Effector CD4-positive, alpha-beta T cell (primary cell): ENCODE measurements at places on chromosomes 6 and 20.

- no peak for DNase-seq
These were observed 67.4 kb downstream of the BTBD9 start for GRCh38 chr6:38572186-38572813.

- DNase-seq = no peak
These were observed 275.0 kb upstream of the BMP2 start for GRCh38 chr20:6492271-6493055.

- DNase-seq = no peak
These were observed 6.7 kb upstream of the KHDC1L start for GRCh38 chr6:73231986-73232391.

DNA sequence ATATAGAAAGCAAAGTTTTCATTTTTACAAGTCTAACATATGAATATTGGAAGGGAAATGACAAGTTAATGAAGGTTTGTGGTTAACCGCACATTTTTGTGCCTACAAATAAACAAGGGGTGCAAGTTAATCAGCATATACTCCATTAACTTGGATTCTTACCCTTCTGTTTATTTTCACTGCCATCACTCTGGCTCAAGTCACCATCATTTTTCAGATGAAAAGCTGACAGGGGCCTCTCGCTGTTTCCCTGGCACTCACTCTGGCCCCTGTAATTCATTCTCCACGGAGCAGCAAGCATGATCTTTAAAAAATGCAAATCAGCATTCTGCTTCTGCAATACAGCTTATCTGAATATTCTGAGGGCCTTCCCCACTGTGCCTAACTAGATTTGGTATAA is 29.8 kb downstream of the APCDD1L start:
- DNase-seq = no peak

DNA sequence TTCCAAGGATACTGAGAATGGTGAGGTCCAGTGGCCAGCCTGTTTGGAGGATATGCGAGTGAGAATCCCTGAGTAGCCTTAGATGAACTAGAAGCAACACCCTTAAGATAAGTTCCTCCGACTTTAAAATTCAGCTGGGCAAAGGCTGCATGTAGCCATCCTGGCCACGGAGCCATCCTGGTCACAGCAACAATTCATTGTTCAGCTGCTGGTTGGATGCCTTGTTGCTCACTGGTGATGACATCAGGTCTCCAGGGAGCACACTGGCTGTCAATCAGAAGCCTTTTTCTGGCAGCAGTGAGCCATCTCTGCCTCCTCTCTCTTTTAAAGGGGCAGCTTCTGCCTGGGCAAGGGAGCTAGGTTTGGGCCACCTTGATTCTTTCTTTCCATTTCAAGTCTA is 22.4 kb upstream of the RIMS4 start:
- DNase-seq = no peak

DNA sequence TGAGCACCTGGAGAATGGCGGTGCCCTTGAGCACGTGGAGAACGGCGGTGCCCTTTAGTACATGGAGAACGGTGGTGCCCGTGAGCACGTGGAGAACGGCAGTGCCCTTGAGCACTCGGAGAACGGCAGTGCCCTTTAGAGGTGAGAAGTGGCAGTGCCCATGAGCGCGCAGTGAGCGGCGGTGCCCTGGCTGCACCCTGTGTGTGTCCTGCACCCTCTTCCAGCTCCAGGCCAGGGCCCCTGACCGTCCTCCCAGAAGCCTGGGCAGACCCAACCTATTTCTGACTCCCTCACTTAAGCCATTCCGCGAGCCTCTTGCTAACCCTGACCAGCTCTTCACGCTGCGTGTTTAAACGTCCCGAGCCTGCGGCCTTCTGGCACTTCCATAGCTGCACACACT is 151.3 kb downstream of the DLL1 start:
- no peak for DNase-seq

GRCh38 chr6:134317471-134318131 is at the start of gene SGK1:
SGK1 (minus strand) TSS chr6:134318112; CDS start chr6:134317460, 652 bp downstream.
- peak; percentile 6 for DNase-seq

DNA sequence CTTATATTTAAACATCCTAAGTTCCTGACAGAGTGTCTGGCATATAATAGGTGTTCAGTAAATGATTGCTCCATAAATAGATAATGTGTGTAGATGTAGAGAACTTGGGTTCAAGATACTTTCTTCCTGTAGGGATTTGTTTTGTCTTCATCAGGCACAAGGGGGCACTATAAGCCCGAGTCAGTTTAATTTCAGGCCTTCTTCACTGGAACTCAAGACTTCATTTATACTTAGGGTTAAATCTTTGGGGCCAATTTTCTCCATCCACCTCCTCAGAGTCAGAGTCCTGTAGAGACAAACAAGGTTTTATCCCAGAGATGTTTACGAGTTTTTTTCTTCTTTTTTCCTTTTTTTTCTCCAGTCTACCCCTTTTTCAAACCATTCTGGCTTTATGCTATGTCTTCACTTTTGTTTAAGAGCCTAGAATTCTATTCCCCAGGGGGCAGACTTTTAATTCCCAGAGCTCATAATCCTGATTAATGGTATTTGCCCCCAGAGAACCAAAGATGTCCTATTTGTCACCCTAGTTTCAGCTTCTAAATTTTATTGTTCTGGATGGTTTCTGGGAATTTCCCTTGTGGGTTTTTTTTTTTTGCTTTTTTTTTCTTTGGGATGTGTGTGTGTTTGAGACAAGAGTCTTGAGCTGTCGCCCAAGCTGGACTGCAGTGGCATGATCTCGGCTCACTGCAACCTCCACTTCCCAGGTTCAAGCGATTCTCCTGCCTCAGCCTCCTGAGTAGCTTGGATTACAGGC is 88.4 kb downstream of the HFE start:
- DNase-seq = no peak

GRCh38 chr6:27986928-27987725 is 30.1 kb downstream of the OR2B6 start:
- DNase-seq = no peak

- DNase-seq = no peak
These were observed 374.3 kb upstream of the GJE1 start for GRCh38 chr6:141758430-141758829.

GRCh38 chr6:162856885-162857284 is 129.1 kb downstream of the PACRG start:
- DNase-seq = no peak

DNA sequence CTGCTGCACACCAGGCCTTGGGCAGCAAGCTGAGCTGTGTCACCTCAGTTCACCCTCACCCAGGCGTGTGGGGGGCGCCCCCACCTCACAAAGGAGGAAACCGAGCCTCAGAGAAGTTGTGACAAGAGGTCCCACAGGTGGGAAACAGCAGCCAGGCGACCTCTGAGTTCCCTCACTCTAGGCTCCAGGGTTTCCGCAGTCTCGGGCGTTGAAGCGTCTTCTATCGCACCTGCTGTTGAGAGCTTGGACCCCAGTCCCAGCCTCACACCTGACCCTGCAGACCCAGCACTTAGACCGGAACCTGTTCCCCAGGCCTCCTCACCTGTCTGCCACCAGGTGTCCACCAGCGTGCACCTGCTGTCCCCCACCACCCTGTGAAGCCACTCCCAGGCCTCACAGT is 22.3 kb upstream of the APMAP start:
- DNase-seq = no peak

DNA sequence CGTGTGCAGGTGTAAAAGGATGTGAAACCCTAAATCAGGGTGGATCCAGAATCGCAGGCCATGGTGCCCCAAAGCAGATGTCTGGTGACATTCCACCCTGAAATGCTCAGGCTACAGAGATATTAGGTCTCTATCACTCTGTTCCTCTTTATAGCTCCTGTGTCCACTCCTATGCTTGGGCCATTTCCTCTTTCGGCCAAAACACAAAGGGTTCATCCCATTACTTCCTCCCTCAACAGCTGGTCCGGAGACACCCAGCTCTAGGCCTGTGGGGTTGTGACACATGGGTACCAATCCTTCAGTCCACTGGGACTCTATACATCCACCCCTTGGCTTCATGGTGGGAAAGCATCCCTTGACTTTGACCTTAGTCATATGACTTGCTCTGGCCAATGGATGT is 1.7 kb upstream of the SIGLEC1 start:
- DNase-seq = no peak

- DNase-seq = no peak
These were observed at the start of gene DEFB127 for GRCh38 chr20:157154-157553. DEFB127 (plus strand) TSS chr20:157454; CDS start chr20:157545, 91 bp downstream.

- no peak for DNase-seq
These were observed 20.7 kb upstream of the RBBP8NL start for GRCh38 chr20:62448038-62448437.

DNA sequence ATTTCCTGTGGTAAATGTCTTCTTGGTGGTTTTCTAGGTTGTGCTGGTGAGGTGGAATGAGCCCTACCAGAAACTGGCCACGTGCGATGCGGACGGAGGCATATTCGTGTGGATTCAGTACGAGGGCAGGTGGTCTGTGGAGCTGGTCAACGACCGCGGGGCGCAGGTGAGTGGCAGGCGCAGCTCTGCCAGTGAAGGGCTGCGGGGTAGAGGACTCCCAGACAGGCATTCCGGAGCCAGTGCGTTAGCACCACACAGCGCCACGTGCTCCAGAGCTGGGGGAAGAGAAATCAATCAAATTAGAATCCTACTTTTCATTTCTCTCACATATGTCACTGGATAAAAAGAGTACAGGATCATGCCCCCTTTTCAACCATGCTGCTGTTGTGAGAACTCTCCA is 100.8 kb downstream of the TULP4 start:
- DNase-seq = no peak

GRCh38 chr20:48146877-48147276 is 361.6 kb upstream of the SULF2 start:
- no peak for DNase-seq
